ENCODE measurements at places on chromosomes 11 and 22.
A peak's percentile ranks its signal among the peaks of the same experiment; 100 is the strongest.

GRCh38 chr22:20243537-20244249, 24.4 kb downstream of the RTN4R start:
- DNase-seq = peak; percentile 95

GRCh38 chr11:66415423-66415822, 5.4 kb upstream of the NPAS4 start:
- DNase-seq = no peak

DNA sequence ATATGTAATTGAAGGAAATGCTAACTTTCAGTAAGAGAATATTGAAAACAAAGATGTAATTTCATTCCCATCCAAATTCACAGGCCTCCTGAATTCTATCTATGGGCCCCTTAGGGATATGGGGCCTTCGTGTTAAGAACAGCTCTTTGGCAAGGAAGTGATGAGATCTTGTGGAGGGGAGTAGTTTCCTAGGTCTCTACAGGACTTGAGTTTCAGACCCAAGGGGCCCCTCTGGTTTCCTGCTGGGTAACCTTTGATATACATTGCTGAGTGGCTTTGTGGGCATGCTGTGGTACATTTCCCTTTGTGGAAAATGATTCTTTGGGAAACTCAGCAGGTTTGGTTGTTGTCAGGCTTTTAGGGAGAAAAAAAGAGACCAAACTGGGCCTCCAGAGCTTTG, 6.2 kb downstream of the STIM1 start:
- DNase-seq = peak; percentile 85

DNA sequence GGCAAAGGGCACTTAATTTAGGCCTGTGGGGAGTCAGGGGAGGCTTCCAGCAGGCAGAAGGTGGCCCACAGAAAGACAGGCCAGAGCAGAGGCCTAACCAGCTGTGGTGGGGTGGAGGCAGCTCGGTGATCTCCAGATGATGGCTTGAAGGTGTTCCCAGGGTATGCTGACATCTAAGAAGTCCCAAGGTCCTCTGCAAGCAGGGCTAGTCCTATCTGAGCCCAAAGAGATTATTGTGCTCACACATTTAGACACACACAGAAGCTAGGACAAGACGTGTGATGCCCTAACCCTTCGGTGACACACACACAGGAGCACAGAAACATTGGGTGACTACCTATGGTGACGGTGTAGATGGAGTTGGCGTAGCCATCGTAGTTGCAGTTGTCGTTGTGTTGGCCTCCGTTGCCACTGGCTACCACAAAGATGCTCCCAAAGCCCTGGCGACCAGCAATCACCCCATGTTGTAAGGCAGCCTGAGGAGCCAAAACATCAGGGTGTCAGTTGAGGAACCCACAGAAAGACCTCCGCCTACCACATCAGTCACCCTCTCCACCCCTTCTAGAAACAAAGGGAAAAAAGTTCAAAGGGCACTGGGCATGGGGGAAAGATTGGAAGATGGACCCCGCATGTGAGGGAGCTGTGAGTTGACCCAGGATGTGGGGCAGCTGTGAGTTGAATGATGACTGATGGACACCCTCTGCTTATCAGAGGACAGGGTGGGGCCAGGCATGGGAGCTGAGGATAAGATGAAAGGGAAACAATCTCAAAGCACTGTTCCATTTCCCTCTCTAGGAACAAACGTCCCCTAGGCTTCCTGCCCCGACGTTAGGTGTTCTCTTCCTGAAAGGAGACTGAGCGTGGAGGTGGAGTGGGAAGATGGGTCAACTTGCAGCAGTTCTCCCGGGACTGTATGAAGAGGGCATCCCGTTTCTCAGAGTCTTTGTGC, 7.9 kb downstream of the PCSK7 start:
- no peak for DNase-seq

DNA sequence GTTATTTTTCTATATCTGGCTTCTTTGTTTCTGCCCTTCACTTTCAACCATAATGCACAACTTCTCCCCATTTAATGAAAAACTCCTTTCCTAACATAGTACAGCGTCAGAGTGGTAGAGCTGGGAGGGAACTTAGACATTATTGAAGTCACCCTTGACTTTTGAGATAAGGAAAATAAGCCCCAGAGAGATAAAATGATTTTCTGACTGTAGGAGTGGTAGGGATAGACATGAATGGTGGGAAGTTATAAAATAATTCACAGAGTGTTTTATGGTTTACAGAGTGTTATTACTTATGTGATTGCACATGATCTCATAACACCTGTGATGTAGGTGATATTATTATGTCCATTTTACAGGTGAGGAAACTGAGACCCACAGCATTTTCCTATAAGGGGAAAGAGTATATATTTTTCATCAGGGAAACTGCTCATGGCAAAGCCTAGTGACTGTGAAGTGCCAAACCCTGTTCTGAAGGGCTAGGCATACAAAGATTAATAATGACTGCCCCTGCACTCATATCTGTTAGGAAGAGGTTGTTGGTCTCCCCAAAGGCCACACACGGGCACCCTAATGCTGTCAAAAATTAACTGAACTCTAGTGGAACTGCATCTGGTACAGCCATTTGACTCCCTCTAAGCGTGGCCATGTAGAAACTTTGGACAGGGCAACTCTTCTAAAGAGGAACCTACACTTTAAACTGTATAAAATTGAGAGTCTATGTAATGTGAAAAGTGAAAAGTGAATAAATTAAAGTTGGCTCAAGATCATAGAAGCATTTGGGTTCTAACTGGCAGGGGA, 61.1 kb upstream of the PICALM start:
- no peak for DNase-seq

- no peak for DNase-seq
Observed at GRCh38 chr11:32069361-32070058, 21.4 kb upstream of the RCN1 start.

DNA sequence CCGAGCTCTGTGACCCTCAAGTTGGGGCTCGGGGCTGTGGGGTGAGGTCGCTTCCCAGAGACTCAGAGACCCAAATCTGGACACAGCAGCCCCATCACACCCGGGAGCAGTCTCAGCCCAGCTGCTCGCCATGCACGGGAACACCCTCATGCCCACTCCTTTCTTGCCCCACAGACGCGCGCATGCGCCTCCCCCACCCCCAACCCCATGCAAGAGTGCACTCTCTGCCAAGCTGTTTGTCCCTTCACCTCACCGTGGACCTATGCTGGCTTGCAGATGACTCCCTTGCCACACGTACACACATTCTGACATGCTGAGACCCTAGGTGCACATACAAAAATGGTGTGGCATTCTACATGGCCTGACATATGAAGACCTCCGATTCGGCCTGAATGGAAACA, 478 bp upstream of the CD248 start:
- peak; percentile 77 for DNase-seq

- DNase-seq = no peak
Observed at GRCh38 chr11:68810164-68810563, 31.6 kb downstream of the CPT1A start.

DNA sequence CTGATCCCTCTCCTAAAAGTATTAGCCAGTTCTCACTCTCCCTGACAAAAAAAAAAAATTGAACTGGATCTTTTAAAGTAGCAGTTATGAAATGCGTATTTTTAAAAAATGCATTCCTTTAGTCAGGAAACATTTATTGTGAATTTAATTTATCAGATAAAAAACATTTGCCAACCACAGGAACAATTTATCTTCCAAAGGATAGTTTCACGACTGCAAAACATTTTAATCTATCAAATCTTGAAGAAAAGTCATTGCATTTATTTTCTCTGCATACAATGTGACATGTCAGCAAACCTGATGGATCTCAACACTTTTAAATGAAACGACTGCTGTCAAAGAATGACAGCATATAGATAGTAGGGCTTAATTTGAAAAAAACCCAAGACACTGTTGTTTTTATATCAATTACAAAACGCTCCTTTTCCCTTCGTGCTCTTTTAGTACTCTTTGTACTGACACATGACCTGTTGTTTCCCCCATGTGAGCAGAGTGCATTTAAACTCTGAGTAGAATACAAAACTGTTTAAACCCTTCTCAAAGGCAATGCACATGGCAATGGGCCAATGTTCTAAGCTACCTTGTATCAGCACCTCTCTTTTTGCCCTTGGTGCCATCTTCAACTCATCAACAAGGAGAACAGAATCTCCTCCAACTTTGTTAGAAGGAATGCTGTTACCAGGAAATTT, 107.0 kb downstream of the ATG16L2 start:
- DNase-seq = no peak

DNA sequence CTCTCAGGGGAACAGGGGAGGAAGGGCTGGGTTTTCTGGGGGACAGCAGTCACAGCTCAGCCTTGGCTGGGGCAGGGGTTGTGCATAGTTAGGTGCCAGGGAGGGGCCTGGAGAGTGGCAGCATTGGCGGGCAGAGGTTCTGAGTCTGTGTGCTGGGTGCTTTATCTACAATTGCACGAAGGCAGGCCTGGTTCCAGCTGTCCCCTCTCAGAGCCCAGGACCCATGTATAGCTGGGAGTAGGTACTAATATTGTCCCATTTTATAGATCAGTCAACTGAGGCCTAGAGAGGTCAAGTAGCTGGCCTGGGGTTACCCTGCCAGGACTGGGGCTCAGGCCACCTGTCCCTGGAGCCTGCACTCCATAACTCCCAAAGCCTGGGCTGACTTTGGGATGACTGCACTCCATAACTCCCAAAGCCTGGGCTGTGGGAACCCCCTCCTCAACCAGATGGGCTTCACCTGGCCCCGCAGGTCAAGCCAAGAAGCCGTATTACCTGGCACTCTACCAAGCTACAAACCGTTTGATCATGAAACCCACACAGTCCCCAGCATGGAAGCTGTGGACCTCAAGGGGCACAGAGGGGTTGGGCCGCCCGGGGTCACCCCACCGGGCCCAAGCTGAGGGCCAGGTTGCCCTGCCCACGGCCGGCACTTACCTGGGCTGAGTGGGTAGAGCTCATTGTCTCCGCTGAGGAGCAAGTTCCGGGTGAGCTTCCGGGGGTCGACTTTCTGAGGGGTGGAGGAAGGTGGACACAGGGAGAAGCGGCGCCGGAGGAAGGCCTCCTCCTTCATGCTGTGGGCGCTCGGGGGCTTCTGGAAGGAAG, 36.5 kb downstream of the OSBPL5 start:
- DNase-seq = no peak

DNA sequence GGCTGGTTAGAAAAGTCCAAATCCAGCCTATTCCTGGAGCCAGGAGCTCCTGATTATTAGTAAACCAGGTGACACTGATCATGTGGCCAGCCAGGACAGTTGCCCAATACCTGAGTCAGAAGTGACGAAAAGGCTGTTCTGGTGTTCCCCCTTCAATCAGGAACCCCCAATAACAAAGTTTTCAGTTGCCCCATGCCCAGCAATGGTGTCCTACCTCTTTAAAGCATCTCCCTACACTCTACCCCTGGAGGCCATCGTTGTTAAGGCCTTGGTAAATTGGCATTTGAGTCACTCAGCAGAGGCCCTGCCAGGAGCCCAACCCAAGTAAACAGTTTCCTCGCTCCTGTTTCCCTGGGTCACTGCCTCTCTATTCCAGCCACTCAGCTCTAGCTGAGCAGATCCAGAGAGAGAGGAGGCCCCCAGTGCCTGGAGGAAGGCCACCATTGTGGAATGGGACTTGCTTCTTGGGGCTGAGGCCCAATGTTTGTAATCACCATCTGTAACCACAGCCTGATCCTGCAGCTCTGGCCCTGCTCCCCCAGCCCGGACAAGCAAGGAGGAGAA, 25.0 kb downstream of the ARHGAP1 start:
- DNase-seq = no peak

DNA sequence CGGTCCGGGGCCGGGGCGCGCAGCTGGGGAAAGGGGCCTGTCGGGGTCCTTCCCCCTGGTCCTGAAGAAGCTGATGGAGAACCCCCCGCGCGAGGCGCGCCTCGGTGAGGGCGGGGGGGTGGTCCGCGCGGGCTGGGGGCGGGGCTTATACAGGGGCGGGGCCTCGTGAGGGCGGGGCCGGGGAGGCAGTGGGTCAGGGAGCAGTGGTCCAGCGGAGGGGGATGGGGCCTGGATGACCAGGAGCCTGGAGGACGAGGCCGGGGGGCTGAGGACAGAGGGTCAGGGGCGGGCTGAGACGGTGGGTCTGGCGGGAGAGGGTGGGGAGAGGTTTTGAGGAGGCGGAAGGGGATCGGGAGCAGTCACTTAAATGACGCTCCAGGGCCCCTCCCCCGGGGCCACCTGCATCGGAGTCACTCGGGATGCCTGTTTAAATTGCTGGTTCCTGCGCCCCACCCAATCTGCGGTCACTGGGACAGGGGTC, 396 bp downstream of the TEF start:
- no peak for DNase-seq

GRCh38 chr11:4127357-4127756, 32.8 kb downstream of the RRM1 start:
- no peak for DNase-seq

GRCh38 chr11:127943763-127944162, 643.6 kb downstream of the ETS1 start:
- DNase-seq = no peak

GRCh38 chr11:44876906-44877305, 73.8 kb downstream of the TP53I11 start:
- DNase-seq = no peak

- peak; percentile 64 for DNase-seq
Observed at GRCh38 chr11:125842321-125842948, 9.3 kb downstream of the PATE4 start.

GRCh38 chr11:117950993-117951961, 22.1 kb upstream of the TMPRSS13 start:
- DNase-seq = peak; percentile 88

DNA sequence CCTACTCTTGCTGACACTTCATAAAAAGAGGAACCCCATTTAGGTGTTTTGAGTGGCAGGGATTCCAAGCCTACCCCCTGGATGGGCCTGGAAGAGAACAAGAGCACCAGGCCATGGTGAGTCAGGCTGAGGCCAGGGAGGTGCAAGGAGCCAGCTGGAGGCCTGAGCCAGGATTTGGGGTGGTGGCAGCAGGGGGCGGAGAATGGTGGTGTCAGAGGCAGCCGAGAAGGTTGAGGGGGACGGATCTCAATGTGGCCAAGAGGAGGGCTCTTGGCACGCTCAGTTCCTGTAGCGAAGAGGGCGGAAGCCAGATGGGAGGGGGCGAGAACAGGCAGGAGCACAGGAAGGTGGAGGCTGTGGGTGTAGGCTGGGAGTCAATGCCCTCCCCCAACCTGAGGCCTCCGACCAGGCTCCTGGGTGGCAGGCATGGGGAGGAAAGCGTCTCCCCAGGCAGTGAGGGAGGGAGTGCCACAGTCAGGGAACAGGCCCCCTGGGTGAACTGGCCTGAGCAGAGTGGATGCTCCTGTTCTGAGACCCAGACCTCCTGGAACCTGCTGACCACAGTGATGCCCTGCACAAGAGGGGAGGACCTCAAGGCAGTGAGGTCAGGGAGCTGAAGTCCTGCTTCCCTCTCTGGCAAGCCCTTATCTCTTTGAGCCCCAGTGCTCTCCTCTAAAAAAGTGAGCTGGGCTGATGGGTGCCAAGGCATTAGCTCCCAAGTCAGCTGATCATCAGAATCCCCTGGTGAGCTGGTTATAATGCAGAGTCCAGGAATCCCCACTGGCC, 13.9 kb downstream of the RTN4RL2 start:
- DNase-seq = peak; percentile 94
